ENCODE measurements at places on chromosomes 13 and 19.

DNA sequence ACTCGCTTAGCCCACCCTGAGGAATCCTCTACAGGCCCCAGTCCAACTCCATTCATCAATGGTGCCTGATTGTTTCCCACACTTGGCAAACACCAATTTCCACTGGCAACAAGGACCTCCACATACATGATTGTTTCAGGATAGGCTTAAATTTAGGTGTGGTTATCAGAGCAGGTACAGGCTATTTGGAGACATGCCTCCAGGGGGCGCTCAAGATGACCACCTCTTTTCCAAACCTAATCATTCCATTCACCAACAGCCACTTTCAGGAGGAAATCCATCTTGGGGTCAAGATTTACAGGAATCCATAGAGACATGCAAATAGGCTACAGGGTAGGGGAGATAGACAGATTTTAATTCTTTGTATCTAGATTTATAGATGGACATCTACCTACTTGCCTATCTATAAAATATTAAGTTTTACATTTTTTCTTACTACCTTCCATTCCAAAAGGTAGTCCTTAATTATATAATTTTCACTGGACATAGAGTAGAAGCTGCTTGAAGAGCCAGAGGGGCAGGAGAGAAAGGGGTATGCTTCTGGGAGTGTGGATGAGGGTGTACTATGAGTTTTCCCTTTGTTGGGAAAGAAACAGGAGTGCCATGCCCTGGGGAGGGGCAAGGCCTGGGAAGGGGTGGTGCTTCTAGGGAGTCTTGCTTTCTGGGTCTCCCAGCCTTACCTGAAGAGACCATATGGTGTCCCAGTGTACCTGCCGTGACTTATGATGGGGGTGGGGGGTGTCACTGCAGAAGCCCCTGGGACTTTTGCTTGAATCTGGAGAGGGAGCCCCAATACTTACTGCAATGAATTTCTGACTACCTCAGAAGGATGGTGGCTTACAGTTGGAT, 14.1 kb upstream of the PCDH8 start:
- no peak for DNase-seq

DNA sequence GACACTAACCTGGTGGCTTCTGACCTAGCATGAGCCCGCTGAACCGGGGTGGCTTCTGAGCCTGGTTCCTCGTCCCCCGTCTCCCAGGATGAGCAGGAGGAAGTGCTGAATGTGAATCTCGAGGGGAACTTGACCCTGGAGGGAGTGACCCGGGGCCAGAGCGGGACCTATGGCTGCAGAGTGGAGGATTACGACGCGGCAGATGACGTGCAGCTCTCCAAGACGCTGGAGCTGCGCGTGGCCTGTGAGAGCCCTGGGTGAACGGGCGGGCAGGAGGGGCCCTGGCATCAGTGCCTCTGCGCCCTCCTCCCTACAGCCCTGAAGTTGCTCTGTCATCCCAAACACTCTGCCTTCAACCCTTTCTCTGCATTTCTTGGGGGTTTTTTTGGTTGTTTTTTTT, 5.6 kb downstream of the BCAM start:
- DNase-seq, result no peak

DNA sequence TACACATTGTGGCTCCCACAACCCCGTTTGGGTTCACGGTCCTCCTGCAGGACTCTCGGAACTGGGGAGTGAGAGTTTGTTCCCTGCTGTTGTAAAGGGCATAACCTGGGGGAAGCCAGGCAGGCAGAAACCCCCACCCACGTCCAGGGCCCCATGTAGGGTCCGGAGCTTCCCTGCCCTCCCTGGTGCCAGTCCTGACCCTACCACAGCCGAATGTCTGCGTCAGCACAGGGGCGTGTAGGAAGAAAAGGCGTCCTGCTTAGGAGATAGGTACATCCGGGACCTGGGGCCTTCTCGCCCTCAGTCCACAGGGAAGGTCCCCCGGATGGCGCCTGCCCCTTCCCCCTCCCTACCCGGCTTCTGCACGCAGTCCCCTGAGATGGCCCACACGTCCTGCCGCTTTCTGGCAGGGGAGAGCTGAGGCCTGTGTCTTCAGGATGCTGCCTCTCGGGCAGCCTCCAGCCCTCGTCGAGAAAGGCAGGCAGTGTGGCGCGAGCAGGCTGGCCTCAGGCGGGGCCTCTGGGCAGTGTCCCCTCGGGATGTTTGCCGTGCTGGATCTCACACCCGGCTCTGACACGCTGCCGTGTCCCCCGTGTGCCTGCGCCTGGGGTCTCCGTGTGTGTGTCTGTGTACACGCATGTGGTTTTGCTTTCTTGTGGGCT, 19.1 kb downstream of the CSNK1G2 start:
- DNase-seq, result no peak

GRCh38 chr13:84417416-84417815, 535.1 kb upstream of the SLITRK1 start:
- no peak for DNase-seq

- DNase-seq, result peak; percentile 62
Observed at GRCh38 chr19:9793071-9793591, 24.6 kb upstream of the ZNF846 start.

GRCh38 chr19:411723-412355, 2.9 kb upstream of the C2CD4C start:
- no peak for DNase-seq

GRCh38 chr13:84684804-84685203, 802.5 kb upstream of the SLITRK1 start:
- no peak for DNase-seq

DNA sequence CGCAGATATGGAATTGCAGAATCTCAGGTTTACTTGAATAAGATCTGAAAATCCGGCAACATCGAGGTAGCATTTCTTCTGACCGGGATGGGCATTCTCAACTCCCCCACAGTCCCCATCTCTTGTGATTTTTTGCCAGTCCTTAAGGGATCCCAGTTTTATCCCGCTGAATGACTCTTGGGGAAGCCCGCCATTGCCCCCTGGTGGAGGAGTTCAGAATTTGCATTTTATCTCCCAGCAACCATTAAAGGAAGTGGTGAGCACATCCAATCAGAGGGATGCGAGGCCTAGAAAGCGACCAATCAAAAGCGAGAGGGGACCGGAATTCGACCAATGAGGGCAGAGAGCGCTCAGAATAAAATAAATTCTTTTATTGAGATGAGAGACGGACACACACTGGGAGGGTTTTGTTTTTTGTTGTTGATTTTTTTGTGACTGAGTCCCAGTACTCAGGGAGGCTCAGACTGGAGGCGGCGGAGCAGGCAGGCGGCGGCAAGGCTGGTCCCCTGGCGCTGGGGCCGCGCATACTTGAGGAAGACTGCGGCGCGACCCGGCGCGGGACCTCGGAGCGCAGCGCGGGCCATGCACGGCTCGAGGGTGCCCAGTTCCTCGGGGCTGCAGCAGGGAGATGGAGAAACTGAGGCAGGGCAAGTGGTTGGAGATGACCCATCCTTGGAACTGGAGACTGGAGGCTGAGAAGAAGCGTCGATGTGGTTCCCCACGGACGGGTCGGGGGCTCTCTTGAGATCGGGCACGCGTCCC, 3.9 kb upstream of the TTC9B start:
- peak; percentile 86 for DNase-seq

DNA sequence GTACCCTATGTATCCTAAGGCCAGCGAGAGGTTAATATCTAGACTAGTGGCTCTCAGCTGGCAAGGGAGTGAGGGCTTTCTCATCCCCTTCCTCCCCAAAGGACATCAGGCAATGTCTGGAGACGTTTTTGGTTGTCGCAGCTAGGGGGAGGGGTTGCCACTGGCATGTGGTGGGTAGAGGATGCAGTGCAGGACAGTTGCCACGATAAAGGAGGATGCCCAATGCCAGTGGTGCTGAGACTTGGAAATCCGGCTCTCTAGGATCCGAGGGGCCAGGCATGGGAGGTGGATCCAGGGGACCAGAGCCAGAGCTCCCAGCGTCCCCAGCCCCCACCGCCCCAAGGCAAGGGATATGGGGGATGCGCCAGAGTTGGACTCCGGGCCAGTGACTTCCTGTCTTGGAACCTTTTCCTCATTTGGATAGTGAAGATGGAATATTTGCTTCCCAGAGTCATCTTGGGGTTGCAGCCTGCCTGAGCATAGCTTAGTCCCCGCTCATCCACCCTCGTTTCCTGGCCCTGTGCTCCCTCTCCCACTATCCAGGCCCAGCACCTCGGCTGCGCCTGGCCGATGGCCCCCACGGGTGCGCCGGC, 4.9 kb downstream of the SSC5D start:
- DNase-seq, result no peak

- peak; percentile 53 for DNase-seq
Observed at GRCh38 chr13:108176685-108177274, 38.6 kb downstream of the LIG4 start.

All from CD4-positive, alpha-beta T cell treated with Interleukin-2 at 100 ng/mL for 4 hours (primary cell).